ENCODE measurements at places on chromosomes 1 and 21.

DNA sequence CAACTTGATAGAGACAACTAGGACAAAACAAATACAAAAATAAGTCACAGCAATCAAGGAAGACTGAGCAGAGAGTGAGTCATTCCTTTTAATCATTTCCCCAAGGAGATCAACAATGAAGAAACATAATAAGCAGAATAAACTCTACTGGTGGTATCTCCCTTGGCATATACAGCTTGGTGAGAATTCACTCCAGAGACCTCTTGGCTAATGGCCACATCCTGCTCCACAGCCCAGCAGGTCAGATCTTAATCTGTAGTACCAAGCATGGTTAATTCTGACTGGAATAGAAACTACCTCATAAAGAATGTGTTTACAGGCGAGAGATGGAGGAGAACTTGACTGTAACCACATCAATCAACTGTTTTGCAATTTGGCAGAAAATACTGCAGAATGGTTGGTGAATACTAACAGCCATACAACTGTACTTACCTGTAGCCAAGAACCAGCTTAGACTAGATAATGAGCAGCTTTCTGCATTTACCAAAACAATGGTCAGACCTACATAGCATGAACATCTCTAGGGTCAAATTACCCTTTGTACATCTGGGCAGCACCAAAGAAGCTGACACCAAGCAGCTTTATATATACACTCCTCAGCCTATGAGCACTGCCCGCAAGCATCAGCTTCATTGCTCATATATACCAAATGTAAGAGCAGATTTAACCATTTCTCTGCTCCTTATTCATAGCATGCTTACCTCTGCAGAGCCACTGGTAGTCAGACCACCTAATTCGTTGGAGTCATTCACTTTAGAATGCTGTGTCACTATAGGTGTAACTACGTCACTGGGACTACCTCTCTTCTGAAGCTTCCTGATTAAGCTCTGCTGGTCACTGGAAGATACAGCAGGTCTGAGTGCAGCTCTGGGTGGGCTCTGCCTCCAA lies 51.0 kb downstream of the KIAA0319L start:
- DNase-seq = peak; percentile 59

DNA sequence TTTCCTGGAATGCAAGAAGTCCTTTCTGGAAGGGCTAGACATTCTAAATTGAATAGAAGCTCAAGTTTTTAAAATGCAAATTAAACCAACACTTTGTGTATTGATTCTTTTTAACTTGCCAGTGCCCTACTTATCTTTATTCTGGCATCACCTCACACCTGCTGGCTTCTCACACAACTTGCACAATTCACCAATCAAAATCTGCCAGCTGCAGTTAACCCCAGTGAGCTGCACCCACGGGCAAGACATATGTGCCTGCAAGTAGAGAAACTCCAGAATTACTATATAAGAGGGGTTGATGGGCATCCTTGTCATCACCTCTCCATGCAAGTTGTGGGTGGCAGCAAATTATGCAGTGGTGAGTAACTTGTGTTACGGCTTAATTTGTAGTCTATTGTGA lies 11.7 kb upstream of the PLPPR4 start:
- DNase-seq = no peak

GRCh38 chr1:155890251-155890650 lies 20.9 kb downstream of the RIT1 start:
- no peak for DNase-seq

GRCh38 chr1:54003249-54003646 lies 14.7 kb downstream of the LDLRAD1 start:
- no peak for DNase-seq

DNA sequence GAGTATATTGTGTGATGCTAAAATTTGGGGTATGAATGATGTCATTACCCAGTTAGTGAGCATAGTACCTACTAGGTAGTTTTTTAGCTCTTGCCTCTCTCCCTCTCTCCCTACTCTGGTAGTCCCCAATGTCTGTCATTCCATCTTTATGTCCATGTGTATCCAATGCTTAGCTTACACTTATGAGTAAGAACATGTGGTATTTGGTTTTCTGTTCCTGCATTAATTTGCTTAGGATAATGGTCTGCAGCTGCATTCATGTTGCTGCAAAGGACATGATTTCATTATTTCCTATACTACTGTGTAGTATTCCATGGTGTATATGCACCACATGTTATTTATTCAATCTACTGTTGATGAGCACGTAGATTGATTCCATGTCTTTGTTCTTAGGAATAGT lies 54.4 kb upstream of the NEGR1 start:
- peak; percentile 25 for DNase-seq

Data from IMR-90 (cell line).